ENCODE measurements at places on chromosomes 5 and 9. TPM values are rescaled to one million over a fixed set of nuclear protein-coding genes. Genes with fewer than 3 reads are reported as not detected.
A peak's percentile ranks its signal among the peaks of the same experiment; 100 is the strongest.

- DNase-seq, result no peak
Observed at GRCh38 chr9:133124907-133125275, 3.9 kb upstream of the RALGDS start.

- DNase-seq, result no peak
Observed at GRCh38 chr5:73005886-73006285, 50.0 kb downstream of the FCHO2 start.

GRCh38 chr5:80072103-80073073 is 37.2 kb downstream of the THBS4 start:
- DNase-seq, result no peak

DNA sequence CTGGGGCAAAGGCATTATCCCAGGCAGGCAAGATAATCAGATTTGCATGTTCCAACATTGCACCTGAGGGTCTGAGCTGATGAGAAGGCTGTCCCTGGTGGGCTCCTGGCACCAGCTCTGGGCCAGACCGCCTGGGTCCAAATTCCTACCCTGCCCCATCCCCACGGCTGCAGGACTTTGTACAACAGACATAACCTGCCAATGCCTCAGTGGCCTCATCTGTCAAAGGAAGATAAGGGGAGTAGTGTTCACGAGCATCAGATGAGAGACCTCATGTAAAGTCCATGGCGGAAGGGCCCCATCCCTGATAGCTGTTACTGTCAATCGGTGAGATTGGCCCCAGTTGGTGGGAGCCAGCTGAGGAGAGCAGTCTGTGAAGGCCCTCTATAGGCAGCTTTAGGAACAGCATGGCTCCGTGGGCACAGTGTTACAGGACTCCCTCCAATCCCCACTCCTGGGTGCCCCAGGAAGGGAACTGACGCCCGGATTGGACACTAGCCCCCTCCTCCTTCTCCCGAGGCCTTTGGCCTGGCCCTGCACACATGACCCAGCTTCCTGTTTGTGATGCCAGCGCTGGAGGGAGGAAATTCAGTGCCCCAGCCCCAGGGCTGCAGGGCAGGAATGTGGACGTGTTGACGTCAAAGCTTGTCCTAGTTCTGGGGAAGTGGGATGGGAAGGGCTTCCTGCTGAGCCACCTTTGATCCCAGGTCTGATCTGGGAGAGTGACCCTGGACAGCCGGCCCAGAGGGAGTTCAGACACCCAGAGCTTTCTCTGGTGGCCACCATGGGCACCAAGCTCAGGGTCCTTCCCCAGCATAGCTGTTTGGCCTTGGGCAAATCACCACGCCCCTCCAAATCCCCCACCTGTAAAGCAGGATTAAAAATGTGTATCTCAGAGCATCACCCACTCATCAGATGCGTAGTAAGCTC is 56.2 kb downstream of the DUSP1 start:
- DNase-seq, result peak; percentile 65

ISCA1 gene
- total RNA-seq, result 42.1 TPM
